ENCODE measurements at places on chromosomes 4 and X.

DNA sequence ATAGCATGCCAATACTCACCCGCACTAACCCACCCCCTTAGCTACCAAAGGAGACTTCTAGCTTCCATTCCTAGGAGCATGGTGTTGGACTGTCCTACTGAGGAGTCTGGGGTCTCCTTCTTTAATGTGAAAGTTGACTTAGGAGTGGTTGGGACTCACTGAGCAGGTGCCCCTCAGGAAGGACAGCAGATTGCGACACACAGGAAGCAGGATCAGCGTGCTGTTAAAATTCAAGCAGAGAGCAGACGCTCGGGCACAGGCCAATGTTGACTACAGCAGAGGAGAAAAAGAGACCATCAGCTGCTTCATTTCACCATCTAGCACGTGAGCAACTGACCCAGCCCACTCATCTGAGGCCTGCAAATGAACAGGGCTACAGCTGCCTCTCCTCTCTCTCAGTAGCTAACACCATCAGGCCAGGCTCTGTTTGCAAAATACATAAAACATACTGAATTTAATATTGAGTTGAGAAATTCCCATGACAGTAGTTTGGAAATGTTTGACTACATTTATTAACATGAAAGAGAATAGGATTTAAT is 10.8 kb downstream of the NOX1 start:
- no peak for DNase-seq

- no peak for DNase-seq
Observed at GRCh38 chr4:115664285-115664684, 550.9 kb upstream of the NDST4 start.

- DNase-seq = no peak
Observed at GRCh38 chr4:143025081-143025704, 159.5 kb upstream of the USP38 start.

DNA sequence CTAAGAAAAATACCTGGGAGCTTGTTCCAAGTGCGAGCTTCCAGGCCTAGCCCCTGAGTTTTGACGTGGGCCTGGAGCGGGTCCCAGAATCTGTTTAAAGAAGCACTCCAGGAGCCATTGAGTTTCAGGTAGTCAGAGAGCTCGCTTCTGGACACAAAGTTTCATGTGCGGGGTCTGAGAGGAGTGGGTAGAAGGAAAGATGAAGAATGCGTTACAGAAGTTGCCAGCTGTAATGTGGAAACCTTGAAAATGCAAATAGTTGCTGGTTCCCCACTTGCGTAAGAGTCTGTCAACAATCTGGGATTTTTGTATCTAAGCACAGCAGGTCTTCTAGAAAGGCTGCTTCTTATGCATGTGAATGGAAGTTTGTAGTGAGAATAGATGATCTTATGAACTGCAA is 77.5 kb upstream of the CLCN4 start:
- no peak for DNase-seq

DNA sequence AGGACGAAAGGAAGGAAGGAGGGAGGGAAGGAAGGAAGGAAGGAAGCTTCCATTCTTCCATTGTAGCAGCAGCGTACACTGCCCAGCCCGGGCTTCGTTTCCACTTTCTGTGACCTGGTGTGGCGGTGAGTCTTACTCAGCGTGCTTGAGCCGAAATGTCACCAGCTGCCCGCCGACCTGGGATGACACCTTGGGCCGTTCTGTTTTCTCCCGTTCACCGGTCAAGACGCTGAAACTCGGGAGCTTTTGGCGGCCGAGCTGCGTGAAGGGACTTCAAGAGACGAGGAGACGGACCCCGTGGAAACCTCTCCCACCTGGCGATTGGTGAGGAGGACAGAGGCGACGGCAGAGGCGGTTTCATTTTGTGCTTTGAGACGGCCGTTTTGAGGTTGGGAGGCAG is 47.1 kb upstream of the PPP2R3B start:
- no peak for DNase-seq

DNA sequence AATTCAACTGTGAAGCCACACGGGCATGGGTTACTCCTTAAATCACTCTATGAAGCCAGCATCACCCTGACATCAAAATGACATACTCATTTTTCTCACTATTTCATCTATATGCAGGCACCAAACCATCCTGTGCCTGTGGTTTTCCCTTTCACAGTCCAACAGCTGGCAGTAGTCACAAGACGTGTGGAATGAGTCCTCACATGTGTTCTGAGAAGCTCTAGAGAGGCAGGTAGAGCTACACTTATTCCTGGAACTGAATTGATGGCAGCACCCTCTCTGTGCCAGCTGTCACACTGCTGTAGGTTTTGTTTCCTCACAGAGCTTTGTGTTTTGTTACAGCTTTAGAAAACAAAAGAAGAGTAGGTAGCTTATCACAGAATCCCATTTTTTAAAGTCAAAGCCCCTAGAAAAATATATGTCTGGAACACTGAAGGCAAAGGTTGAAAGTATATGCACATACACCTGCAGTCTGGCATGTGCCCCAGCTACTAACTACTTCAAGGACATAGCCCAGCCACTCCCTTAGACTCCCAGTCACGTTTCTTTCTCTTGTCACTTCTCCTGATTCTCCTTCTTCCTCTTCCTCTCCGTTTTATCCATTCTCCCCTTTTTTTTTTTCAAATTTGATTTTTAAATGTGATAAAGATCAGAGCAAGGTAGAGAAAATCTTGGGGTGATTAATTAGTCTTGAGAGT is 107.1 kb downstream of the ANXA10 start:
- DNase-seq = no peak

- no peak for DNase-seq
Observed at GRCh38 chrX:19599253-19599652, 83.9 kb upstream of the MAP3K15 start.

- no peak for DNase-seq
Observed at GRCh38 chr4:144906181-144906925, 191.6 kb downstream of the ANAPC10 start.

GRCh38 chr4:148431401-148431800 is 10.8 kb downstream of the NR3C2 start:
- no peak for DNase-seq

GRCh38 chr4:179328627-179329026 is 1886.4 kb upstream of the AGA start:
- no peak for DNase-seq

GRCh38 chrX:153297376-153297775 is 24.2 kb downstream of the PNMA6F start:
- no peak for DNase-seq

DNA sequence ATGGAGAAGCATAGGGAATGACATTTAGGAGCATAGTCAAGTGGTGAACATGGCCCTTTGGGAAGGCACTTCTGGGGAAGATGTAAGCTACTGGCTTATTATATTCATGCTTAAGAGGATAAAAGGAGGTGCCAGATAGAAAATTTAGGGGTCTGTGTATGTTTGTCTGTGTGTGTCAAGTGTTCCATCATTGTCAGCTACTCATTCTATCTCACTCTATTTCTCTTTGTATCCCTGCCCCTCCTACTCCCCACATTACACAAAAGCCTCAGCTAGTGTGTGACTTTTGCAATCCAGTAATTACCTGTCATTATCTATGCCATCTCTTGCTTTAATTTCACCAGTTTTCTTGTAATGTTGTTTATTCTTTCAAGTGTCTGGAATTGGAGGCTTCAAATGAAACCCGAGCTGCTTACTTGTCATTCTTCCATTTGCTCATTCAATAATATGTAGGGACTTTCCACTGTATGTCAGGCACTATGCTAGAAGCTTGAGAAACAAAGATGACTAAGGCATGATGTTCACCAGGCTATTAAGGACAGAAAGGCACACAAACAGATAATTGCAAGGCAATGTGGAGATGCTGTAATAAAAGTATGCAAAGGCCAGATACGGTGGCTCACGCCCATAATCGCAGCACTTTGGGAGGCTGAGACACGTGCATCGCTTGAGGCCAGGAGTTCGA is 229.8 kb upstream of the TEX13C start:
- no peak for DNase-seq

- DNase-seq = no peak
Observed at GRCh38 chr4:159508917-159509500, 406.1 kb downstream of the RAPGEF2 start.

- DNase-seq = no peak
Observed at GRCh38 chr4:106978046-106978774, 57.9 kb downstream of the DKK2 start.

- no peak for DNase-seq
Observed at GRCh38 chrX:48695534-48695896, 1.0 kb upstream of the SUV39H1 start.

DNA sequence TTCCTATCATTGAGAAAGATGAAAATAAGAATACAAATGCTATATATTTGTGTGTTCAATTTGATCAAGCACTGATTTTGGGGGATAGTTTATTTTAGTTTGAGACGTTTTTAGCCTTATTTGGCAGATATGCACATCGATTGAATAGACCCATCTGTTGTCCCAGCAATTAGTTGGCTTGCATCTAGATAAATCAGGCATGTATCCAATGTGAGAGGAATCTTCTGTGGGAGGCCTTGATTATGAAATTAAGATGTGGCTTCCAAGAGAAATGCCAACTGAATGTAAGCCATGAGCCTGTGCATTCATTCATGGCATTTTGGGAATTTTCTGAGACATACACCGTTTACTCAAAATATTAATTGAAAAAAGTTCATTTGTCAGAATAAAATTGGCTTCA is 623.1 kb downstream of the TECRL start:
- no peak for DNase-seq

GRCh38 chrX:84956304-84956703 is 47.4 kb upstream of the APOOL start:
- DNase-seq = no peak

DNA sequence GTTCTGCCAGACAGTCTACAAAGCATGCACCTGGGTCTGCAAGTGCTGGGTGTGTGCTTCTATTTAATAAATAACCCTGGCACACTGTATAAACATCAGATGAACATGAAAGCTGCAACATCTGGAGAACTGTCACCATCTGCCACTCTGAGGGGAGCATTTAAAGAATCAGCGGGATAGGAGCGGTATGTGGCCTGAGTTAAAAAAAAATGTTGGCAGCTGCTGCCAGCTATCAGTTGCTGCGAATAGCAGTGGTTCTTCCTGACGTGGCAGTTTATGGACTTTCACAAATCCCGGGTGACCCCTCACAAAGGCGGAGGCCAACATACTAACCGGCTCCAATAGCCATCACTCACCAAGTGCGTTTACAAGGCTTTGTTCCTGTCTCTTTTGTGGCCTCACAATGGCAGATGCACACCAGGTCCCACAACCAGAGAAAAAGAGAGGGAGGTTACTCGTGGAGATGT is 95.1 kb downstream of the RASL11B start:
- DNase-seq = no peak

DNA sequence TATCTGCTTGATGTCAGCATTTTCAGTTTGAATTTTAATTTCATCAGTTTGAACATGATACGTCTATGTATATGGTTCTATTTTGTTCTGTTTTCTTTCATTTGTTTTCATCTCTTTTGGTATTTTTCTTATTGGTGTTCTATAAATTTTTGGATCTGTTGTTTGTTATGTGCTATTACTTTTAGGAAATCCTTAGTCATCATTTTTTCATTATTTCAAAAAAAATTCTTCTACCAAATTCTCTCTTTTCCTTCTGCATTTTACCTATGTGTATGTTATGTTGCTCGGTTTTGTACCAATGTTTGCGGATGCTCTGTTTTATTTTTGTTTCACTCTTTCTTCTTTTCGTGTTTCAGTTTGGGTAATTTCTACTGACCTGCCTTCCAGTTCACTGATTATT is 32.8 kb downstream of the NPY2R start:
- DNase-seq = no peak

DNA sequence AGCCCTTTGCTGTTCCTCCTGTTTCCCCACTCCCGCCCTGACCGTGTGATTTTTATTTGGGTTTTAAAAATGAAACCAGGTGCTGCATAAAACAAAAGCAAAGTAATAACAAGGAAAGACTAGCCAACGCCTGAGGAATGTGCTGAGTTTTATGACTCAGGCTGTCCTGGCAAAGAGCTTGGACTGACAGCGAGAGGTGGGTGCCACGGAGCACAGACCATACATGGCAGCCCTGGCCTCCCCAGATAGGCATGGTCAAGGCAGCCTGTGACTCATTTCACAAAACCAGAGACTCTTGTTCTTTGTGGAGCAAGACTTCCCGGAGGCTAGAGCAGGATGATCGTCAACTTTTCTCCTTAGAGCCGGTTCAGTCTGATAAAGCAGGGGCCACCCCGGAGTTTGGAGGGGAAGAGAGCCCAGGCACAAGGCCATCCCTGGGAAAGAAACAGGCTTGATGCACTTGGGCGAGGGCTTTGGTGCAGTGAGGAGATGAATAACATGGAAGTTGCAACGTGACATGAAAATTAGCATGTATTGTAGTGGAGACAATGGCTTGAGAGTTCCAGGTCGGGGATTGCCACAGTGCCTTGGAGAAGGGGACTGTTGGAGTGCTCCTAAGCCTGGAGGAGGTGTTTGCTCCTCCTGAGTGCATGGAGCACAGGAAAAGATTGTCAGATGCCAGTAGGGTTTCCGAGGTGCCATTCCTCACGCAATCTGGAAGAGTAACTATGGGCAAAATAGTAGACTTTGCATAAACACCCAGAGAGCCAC is 54.8 kb downstream of the C4orf51 start:
- no peak for DNase-seq

GRCh38 chrX:101736651-101737050 is 77.0 kb upstream of the ARMCX2 start:
- no peak for DNase-seq

GRCh38 chr4:168197926-168198325 is 105.6 kb downstream of the ANXA10 start:
- no peak for DNase-seq

GRCh38 chr4:123616951-123617461 is 220.4 kb downstream of the SPRY1 start:
- peak; percentile 9 for DNase-seq

DNA sequence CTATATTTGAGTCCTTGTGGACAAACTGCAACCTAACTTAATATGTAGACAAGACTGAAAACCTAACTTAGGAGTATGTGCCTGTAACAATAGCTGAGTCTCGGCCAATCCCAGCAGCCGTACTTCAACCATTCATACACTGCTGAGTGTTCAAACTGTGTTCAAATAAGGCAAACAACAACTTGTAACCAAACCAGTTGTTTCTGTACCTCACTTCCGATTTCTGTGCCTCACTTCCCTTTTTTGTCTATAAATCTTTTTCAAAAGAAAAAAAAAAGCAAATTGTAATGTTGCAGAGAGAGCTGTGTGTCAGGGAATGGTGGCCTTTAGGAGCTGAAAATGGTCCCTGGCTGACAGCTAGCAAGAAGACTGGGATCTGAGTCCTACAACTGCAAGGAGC is 46.0 kb downstream of the GEMIN8 start:
- DNase-seq = no peak

GRCh38 chr4:106034220-106034619 is 138.9 kb downstream of the NPNT start:
- DNase-seq = no peak

DNA sequence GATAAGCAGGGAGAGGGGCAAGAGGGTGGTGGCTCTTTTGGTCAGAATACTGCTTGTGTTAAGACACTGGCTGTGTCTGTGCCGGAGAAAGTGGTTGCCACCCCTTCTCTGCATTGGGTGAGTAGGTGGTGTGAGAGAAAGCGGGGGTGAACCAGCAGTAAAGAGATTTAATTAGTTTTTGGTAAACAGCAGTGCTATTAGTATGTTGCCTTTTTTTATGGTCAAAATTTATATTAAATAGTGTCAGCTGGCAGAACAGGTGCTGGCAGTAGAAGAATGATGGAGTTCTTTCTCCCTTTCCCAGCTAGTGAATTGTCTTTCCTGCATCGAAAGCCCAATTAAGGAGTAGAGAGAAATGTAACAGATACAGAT is 181.6 kb downstream of the LARP7 start:
- no peak for DNase-seq
